Endodermal cell (in vitro differentiated cells): ENCODE measurements at places on chromosomes 1 and 21. TPM values are rescaled to one million over a fixed set of nuclear protein-coding genes. Genes with fewer than 3 reads are reported as not detected.

- no peak for DNase-seq
Measured at GRCh38 chr1:46577671-46578070, 26.2 kb upstream of the KNCN start.

- no peak for DNase-seq
Measured at GRCh38 chr1:228941666-228942065, 206.4 kb downstream of the RHOU start.

- no peak for DNase-seq
Measured at GRCh38 chr1:24921938-24922662, 8.0 kb downstream of the RUNX3 start.

DNA sequence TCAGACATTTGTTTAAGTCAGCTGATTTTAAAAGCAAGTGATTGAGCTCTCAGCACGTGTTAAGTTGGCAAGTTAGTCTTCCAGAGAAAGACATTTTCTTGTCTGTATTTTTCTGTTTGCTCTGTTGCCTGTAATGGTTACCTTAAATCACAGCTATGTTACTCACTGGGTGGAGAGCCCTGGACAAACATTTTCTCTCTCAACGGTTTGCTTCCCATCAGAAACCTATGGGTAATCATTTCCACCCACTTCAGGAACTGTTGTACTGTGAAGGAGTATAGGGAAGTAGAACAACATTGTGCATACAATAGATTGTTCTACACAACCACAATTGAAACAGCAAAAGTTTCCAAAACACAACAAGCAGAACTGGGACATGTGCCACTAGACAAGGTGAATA lies 113.9 kb upstream of the DPT start:
- no peak for DNase-seq

GRCh38 chr1:17061486-17061885 lies 7.7 kb upstream of the SDHB start:
- no peak for DNase-seq

PRAMEF26 gene
- total RNA-seq, result not detected in 3 replicates

IFI44L gene
- total RNA-seq, result not detected in 2 replicates

DNA sequence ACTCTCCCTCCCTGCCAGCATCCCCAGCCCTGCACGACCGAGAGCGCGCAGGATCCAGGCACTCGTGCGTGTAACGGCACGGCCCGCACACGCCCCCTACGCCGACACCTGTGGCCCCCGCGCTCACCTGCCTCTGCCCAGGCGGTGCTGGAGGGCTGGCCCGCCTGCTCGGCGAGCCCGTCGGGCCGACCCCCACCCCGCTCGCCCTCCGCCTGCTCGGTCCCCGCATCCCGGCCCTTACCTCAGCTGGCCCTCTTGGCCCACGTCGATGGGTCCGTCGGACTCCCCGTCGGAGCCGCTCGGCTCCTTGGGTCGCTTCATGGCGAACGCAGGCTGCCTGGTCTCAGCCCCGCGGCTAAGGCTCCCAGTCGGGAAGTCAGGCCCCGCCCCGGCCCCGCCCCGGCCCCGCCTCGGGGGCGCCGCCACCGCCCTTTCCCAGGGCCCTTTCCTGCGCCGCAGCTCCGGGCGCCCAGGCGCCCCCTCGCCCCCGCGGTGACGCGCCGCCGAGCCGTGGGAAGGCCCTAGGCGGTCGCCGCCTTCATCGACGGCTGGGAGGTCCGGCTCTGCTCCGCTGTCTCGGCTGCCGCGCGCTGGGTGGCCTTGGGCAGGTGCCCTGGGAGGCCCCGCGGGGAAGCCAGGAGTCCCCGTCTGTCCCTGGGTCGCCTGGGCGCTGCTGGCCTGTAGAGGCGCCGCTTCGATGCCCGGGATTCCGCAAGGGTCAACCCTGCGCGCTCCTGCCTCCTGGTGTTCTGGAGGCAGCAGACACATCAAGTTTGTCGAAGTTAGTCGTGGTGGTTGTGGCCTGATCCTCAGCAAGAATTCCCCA lies at the start of gene HEYL:
HEYL (minus strand) TSS at position 339 of the 826 bp plus-strand sequence; CDS start at position 321, 18 bp downstream.
- DNase-seq, result peak; percentile 95

GRCh38 chr1:23748016-23748415 lies 4.7 kb downstream of the ELOA start:
- DNase-seq, result no peak

GRCh38 chr1:83097715-83098114 lies 901.2 kb downstream of the TTLL7 start:
- DNase-seq, result no peak

CHIT1 gene
- not detected in 2 replicates for total RNA-seq

- DNase-seq, result peak; percentile 34
Measured at GRCh38 chr1:118589238-118589846, 398.8 kb downstream of the TBX15 start.
